ENCODE measurements at places on chromosomes 5 and 9.

DNA sequence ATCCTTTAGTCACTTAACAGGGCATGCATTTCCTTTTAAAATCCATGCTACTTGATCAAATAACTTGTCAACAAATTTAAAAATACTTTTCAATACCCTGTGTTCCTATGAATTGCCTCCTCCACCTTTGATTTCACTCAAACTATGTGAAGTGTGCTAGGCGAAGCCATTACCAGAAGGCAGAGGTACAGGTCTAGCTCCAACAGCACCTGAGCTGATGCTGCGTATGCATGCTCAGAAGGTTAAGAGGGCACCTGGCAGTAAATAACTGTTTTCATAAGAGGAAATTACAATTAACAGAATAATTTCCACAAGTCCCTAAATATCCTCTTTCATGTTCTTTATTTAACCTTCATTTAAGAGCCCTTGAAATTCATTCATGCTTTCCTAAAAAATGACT lies 251.8 kb downstream of the EFNA5 start:
- DNase-seq, result no peak

DNA sequence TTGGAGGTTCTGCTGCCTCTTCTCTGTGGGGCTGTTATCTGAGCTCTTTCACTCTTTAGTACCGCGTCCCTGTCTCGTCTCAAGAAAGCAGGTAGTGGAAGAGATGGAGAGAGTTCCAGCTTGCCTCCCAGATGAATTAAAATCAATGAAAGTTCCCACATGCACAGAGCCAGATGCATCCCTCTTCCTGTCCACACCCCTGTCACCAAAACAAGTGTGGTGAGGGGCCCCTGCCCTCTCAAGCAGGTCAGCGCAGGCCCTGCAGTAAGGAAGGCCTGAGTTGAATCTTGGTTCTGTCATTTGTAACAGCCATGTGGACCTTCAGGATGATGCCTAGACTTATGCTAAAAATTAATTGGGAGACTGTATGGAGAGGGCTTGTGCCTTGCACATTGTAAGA lies 26.9 kb downstream of the GALNT10 start:
- no peak for DNase-seq

DNA sequence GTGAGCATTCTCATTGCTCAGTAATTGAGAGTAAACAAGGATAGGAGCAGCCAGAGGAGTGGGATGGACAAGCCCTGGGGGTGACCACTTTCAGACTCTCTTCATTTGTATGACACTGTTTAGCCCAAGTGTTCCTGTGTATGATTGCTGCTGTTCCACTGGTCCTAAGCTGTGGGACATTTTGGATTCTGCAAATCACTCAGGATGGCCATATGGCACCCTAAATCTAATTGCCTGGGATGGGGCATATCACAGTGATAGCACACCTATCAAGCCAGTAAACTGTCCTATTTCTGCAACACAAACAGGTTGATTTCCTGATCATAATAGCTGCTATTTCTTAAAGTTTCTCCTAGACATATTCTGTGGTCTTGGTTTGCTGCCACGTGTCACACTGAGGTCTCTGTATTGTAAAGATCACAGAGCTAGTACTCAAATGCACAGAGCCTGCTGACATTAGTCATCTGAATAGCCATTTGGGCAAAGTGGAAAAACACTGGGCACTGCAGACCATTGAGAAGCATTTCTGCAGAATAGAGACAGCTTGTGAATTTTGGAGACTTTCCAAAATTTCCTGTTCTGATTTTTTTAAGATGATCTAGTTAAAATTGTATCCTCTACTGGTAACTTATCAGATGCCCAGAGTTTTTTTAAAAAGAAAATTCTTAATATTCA lies 320.2 kb downstream of the RFX3 start:
- no peak for DNase-seq

DNA sequence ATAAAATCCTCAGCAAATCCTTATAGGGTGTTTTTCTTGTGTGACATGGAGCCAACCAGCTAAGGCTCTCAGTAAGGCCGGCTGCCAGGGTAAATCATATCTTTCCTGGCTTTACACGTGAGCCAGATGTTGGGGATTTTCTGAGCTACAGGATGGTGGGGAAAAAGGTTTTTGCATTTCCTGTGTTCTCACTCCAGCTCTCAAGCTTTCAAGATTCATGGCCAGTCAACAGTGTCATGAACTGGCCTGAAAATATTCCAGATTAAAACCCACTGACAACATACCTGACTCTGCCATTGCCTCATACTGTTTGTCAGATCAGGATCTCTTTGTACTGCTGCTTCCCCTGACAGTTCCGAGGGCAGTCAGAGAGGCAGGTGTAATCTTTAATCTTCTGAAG lies 306.9 kb downstream of the GLIS3 start:
- DNase-seq, result no peak

Measured in CD4-positive, alpha-beta T cell (primary cell).